CD4-positive, alpha-beta T cell treated with Interleukin-6 for 4 hours (primary cell): ENCODE measurements at places on chromosomes 3 and 15.
A peak's percentile ranks its signal among the peaks of the same experiment; 100 is the strongest.

- DNase-seq = peak; percentile 36
These were observed 453.7 kb downstream of the FOXP1 start for GRCh38 chr3:71129611-71130431.

DNA sequence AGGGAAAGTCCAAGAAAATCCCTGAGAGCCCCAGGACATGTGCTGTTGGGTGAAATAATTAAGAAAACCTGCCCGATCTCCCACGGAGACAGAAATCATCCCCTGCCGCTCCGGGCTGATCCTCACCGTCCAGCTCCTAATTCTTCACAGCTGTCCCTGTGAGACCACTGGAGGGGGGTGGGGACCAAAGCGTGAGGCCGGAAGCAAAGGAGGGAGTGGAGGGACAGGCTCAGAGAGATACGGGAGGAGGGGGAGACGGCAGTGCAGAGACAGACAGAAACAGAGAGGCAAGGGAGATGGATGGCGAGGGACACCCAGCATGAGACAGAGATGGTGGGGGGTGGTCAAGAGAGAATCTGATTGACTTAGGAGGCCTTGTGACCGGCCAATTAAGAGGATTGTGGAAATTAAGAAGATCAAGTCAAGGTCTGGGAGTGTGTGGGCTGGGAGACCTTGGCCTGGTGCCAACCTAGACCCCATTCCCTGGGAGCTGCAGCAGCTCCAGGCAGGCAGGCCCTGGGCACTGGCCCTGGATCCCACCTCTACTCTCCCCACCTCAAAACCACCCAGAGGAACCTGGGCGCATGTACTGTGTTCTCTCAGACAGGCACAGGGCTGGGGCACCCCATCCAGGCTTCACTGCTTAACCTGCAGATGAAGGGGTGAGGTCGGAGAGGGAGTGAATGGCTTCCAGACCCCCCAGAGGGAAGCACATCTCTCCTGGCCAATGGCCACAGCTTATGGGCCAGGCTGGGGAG is 113.2 kb upstream of the ALDH1A3 start:
- DNase-seq = no peak

DNA sequence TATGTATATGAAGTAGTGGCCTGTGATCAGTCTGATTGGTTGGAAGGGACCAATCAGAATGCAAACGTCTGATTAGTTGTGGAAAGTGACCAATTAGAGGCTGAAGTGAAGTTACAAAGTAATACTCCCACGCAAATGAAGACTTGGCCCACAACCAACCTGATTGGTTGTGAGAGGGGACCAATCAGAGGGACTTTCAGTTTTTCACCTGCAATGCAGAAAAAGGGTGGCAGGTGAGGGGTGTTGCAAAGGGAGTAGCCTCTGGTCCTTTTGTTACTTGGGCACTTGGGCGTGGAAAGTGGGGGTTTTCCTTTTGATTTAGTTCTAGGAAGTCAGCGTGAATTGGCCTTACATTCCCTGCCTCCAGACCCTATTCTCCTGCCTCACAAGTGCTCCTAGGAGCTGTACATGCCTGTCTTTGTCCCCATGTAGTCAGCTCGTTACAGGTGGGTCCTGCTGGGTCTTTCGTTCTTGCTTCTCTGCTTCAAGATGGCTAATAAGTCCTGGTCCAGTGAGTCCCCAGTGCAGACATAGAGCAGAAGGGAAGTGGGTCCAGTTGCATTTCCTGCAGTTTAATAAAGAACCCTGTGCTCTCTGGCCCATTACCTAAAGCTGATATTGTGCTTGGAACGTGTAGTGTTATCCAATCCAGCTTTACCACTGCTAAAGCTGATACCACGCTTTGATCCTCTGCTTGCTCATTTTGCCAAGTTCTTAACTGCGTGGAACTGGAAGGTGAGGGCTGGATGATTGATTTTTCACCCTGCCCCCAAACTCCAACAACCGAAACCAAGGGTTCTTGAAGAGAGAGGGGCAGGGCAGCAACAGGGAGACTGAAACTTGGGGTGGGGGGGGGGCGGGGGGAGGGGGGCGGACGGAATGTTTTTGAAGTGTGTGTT is 46.0 kb upstream of the CD47 start:
- DNase-seq = no peak

DNA sequence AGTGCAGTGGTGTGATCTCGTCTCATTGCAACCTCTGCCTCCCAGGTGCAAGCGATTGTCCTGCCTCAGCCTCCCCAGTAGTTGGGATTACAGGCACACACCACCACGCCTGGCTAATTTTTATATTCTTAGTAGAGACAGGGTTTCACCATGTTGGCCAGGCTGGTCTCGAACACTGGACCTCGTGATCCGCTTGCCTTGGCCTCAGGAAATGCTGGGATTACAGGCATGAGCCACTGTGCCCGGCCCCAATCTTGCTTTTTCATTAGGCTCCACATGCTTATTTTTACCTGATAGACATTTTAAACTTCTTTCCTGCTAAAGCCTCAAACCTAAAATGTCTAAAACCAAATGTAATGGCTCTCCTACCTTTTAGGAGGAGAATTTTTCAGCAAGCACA is 817.0 kb upstream of the NECTIN3 start:
- no peak for DNase-seq

DNA sequence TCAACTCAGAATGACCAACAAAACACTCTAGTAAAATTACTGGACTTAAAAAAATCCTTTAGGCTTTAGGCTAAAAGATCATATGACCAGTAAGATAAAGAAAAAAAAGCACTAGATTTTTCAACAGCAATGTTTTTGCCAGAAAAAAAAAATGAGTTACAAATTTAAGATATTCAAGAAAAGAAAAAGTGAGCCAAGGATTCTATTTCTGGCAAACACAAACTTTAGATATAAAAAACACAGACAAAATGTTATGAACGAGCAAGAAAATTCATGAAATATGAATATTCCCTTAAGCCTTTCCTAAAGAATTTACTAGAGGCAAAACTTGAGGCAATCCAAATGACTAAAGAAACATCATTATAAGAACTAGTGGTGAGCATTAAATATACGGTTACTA is 8.6 kb downstream of the GOLGB1 start:
- no peak for DNase-seq

DNA sequence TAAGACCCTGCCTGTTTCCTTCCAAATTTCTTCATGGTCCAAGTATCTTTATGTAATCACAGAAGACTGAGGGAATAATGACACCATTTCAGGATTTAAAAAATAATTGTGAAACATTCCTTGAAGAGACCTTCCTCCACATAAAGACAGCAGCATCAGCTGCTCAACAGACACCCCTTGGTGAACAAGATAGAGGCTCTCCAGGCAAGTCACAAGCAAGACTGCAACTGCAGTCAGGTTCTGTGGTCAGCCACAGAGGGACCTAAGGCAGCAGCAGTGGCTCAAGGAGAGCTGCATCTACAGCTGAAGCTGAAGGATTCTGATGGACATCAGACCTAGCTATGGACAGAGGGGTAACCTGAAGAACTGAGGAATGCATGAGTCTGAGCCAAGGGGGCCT is 97.2 kb upstream of the C3orf80 start:
- DNase-seq = no peak

GRCh38 chr15:27714675-27715074 is 384.4 kb downstream of the OCA2 start:
- no peak for DNase-seq

DNA sequence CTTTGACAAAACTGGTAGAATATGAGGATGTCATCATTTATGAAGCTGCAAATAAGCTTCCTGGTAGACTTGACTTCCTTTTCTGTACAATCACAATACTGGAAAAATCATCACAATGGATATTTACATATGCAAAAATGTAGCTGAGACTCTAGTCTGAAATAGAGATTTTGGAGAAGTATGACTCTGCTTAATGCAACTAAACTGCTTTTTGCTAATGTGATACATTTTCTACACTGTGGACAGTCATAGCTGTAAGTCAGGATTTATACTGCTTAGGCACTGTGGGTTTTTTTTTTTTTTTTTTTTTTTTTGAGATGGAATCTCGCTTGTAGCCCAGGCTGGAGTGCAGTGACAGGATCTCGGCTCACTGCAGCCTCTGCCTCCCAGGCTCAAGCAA is 34.5 kb upstream of the ST3GAL6 start:
- DNase-seq = no peak

DNA sequence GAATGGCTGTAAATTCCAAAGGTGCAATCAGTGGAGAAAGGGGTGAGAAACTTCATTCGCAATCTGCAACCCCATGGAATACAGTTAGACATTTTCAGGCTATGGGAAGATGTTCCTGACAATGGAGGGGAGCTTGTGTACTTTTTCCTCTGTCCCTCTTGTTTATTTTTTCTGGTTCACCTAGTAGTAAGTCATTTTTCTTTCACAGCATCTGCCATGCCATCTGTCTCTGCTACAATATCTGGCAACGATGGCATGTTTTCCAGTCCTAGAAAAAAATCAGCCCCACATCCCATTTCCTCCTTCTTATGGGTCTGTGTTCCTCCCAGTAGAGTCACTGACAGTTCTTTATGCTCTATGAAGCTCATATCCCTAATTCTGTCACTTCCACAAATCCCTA is 76.0 kb downstream of the SSR3 start:
- no peak for DNase-seq

GRCh38 chr3:141102372-141102771 is 51.2 kb downstream of the SPSB4 start:
- DNase-seq = no peak

- no peak for DNase-seq
These were observed 5.4 kb upstream of the RAB6B start for GRCh38 chr3:133901083-133901482.

GRCh38 chr15:43792761-43793476 is 799 bp downstream of the SERF2 start:
- peak; percentile 39 for DNase-seq

- DNase-seq = no peak
These were observed 39.0 kb downstream of the CYP11A1 start for GRCh38 chr15:74328331-74329056.

DNA sequence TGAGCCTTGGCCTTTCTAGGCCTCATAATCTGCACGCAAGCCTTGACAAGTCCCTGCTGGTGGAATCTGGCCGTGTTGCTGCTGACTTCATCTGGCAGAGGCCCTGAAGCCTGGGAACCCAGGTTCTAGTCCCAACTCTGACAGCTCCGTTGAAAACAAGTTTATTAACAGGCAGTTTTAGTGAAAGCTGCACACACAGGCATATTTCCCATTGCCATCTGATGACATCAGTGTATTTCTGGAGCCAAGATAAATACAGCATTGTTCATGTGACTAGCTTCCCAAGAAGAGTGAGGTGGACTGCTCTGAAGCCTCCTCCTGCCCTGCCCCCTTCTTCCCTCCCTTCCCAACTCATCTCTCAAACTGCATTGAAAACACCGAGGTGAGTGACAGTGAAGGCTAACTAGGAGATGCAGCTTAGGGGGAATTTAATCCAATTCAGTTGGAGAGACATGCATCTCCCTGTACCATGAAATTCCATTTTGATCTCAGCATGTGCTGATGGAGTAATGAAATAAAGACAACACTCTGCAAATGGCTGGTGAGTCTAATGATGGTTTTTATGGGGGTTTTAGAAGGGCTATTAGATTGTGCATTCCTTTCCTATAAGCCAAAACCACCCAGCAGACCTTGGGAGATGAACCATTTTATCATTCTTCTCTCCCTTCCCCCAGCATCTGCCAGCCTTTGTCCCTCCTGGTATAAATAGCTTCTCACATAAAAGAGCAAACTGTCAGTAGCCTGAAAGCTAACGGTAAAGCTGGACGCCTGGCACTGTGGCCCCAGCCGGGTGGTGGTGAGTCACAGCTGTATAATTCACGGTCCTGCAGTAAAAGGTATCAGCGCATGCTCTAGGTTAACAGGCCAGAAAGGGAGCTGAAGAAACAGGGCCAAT is 38.0 kb downstream of the PRICKLE2 start:
- DNase-seq = no peak

DNA sequence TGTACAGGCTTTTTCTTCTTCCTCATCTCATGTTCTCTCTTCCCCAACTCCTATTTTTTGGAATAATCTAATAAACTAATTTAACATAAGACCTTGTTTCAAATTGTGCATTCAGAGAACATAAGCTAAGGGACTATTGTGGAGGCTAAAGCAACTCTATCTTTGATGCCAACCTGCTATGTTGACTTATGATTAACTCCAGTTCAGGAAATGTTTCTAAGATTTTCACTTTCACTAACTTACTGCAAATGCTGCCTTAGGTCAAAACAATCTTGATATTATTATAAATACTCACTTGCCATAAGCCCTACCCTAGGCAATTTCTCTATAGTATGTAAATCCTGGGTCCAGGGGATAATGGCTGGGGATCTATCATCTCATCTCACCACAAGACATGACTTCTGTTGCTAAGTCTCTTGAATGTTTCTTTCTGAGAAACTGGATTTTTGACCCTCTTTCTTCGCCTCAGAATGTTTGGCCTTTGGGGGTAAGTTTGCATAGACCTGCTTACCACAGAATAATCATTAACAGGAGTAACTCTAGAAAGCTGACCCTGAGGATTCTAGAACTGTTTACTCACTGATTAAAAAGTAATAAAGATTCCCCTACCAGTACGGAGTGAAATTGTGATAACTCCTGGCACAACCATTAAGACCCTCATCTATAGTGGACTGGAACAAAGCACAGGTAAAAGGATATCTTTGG is 768.1 kb downstream of the GBE1 start:
- DNase-seq = no peak

- no peak for DNase-seq
These were observed 162.5 kb downstream of the AKAP13 start for GRCh38 chr15:85542895-85543331.

GRCh38 chr15:91790836-91791235 is 62.7 kb upstream of the SLCO3A1 start:
- DNase-seq = no peak

DNA sequence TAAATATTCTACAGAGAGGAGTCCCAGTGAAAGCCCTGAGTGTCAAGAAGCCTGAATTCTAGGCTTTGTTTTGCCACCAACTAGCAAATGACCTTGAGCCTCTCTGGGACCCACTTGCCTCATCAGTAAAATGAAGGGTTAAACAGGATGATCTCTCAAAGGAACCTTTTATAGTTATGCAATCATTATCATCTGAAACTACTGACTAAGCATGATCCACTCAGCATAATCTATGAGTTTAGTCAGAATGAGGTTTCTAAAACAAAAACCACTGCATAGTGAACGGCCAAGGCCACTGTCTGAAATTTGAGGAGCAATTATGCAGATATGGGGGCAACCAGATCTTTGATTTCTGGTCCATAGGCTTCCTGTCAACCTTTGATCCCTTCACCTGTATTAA is 319.0 kb downstream of the MECOM start:
- no peak for DNase-seq

DNA sequence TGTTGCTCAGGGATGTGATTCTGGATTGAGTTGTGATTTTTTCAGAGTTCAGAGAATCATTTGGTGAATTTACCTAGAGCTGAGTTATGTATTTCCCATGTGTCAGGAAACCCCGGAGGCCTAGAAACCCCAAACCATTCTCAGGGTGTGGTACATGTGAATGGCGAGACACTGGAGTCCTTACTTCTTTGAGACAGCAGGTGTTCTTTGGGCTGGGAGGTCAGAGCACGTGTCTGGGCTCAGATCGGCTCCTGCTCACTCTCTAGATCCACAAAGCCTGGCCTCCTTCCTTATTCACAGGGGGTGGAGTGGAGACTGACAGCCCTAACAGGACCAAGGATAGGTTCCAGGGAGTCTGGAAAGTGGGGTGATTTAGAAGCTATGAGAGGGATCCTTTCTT is 145.8 kb downstream of the CHDH start:
- no peak for DNase-seq
